ENCODE measurements at places on chromosomes 5 and 9. TPM values are rescaled to one million over a fixed set of nuclear protein-coding genes. Genes with fewer than 3 reads are reported as not detected.

GRCh38 chr5:64773533-64773932 is 4.8 kb downstream of the CWC27 start:
- no peak for DNase-seq

GRCh38 chr9:82799286-82799685 is 263.7 kb downstream of the RASEF start:
- DNase-seq, result no peak

DNA sequence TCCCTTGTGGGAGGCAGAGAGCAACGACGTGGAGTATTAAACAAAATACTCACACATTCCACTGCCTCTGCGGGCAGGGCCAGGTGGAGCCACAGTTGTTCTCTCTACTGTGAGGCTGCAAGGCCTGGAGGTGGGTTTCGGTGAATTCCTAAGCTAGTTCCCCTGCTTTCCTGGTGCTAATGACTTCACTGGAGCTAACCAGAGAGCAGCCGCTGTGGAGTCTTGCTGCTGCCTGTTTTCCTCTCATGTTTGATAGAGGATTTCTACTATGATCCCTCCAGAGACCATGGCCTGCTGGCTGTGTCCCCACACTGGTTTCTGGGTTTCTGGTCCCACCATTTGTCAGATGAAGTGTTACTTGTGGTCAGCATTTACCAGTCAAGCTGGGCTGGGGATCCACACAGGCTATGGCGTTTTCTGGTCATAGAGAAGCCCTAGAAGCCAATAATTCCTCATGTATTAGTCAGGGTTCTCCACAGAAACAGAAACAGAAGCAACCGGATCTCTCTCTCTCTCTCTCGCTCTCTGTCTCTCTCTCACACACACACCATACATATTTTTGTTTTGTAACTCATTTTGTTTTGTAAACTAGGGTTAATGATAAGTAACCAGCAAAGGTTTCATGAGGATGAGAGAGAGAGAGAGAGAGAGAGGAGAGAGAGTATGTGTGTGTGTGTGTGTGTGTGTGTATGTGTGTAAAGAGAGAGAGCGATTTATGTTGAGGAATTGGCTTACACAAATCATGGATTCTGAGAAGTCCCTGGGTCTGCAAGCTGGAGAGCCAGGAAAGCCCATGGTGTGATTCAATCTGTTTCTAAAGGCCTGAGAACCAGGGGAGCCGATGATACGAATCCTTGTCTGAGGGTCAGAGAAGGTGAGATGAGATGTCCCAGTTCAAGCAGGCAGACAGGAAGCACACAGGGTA is 403.0 kb downstream of the GADD45G start:
- no peak for DNase-seq

DNA sequence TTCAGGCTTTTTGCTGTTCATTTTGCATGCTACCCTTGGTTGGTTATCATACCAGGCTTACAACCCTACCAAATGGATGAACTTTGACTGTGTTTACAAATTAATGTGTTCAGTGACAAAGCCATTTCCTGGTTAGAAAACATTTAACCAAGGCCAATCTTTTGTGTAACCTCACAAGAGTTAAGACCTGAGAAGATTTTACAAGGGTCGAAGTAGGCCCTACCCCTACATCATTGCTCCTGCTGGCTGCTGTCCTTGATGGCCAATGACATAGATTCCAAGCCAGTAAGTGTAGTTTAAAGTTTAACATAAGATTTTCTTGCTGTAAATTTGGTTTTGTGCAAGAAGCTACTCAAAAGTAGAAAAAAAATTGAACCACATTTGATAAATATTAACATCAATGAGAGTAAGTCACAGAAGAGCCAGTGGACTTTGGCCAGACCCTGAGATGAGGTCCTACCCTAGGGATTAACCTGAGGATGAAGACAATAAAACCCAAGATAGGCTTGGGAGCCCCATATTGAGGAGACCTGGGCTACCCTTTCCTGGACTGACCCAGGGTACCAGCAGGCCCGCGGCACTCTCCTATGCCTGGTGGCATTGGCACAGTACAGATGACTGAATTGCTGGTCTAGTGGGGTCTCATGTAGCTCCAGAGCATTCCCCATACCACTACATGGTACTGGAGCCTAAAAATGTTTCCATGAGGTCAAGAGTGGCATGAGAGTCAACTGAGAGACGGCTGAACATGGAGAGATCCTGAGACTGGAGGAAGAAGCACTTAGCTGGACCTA is 8.3 kb downstream of the C1QTNF3 start:
- no peak for DNase-seq

- no peak for DNase-seq
These were observed 6.8 kb downstream of the RALGDS start for GRCh38 chr9:133113949-133114885.

DNA sequence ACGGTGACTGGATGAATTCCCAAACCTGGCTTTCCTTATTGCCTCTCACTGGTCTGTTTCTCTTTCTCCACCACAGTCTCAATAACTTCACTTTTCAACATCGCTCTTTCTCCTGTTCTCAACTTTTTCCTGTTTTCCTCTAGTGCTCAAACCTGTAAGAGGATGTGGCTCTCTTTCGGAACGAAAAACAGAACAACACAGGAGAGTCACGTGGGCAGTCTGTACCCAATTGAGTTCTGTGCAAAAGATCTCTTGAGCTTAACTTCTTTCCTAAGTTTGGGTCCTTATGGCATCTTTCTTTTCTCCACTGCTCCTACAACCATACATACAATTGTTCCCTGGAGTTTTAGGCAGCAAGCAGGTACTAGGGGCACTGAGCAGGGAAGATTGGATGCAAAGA is 8.9 kb downstream of the HAVCR1 start:
- no peak for DNase-seq

GRCh38 chr9:7542693-7543092 is 256.9 kb downstream of the DMAC1 start:
- DNase-seq, result no peak

The FAM151B gene
- total RNA-seq, result 2.3 TPM

GRCh38 chr5:51476431-51476830 is 93.2 kb downstream of the ISL1 start:
- no peak for DNase-seq

The INSL6 gene
- not detected for total RNA-seq

GRCh38 chr9:136674786-136675349 is 12.2 kb downstream of the EGFL7 start:
- no peak for DNase-seq

GRCh38 chr5:80659106-80659505 is 4.3 kb upstream of the DHFR start:
- no peak for DNase-seq

DNA sequence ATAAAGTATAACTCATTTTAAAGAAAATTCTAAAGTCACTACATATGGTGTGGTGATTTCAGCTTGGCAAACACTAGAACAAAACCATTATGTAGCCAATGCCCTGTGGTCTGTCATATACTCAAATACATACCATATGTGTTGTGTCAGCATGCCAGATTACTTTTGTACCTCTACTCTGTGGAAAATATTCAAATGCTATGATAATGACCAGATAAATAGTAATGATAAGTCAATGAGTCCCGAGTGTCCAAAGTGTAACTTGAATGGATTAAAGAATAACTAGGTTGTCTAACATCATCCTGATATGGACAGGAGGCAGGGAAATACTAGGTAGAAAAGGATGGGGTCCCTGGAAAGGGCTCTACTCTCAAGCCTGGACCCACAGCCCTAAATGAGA is 58.0 kb upstream of the IL6ST start:
- no peak for DNase-seq

Data from NCI-H460 (cell line).